Spleen (tissue), 13 donors: ENCODE measurements at places on chromosomes 12 and 14. TPM values are rescaled to one million over a fixed set of nuclear protein-coding genes. Genes with fewer than 3 reads are reported as not detected.
A peak's percentile ranks its signal among the peaks of the same experiment; 100 is the strongest.

- DNase-seq = no peak
Measured at GRCh38 chr12:123531091-123531490, 2.4 kb downstream of the RILPL1 start.

DNA sequence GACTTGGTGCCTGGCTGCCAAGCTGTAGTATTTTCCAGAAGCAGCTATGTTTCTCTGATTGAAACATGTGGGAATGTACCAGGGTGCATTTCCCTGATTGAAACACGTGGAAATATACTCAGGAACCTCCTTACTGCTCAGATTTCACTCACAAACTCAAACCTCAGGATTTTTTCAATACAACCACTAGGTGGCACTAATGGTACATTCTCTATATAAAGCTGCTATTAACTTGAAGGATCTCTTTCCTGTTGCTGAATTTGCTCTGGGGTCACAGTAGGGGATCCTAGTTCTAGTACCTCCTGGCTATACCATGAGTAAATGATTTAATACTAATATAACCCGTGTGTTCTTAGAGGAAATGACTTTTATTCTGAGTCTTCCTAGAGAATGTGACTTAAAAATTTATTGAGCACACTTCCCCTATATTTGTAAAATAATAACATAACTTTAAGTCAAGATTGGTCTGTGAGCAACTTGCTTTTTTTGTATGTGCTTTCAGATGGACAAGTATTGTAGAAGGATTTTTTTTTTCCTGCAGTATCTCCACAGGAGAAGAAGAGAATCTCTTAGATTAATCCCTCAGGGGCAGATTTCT lies 173.8 kb upstream of the MIS18BP1 start:
- no peak for DNase-seq

GRCh38 chr12:48015129-48015528 lies 10.9 kb upstream of the COL2A1 start:
- DNase-seq = no peak

- DNase-seq = no peak
Measured at GRCh38 chr14:82223276-82223675, 689.6 kb upstream of the SEL1L start.

DNA sequence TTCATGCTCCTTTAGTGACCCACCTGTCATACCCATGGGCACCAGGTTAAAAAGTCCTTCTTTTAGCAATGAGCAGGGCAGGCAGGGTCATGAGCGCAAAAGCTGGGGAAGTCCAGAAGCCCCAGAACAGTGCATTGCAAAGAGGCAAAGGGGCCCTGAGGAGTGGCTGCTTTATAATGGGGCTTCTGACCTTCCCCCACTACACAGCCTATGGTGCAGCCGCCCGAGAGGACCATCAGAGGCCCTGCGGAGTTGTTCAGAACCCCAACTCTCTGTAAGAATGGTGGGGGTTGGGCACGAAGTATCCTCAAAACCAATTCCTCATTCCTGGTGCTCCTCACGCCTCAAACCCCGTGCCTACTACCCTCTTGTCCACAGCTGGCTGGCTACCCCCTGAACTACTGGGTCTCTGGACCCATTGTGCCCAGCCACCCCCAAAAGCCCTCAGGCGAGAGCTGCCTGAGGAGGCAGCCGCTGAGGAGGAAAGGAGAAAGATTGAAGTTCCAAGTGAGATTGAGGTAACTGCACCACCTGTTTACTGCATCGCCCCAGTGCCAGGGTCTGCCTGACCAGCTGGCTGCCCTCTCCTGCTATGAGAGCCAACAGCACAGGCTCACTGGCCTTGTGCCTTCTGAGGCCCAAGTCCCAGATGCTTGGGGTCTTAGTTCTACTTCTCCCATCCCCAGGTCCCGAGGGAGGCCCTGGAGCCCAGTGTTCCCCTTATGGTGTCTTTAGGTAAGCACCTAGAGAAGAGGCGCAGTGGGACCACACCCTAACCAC lies 6.7 kb downstream of the REC8 start:
- DNase-seq = peak; percentile 29

TROAP gene
- total RNA-seq = 4.0 TPM

UBE2N gene
- total RNA-seq = 82.7 TPM
